ENCODE measurements at places on chromosomes 2 and 18.

DNA sequence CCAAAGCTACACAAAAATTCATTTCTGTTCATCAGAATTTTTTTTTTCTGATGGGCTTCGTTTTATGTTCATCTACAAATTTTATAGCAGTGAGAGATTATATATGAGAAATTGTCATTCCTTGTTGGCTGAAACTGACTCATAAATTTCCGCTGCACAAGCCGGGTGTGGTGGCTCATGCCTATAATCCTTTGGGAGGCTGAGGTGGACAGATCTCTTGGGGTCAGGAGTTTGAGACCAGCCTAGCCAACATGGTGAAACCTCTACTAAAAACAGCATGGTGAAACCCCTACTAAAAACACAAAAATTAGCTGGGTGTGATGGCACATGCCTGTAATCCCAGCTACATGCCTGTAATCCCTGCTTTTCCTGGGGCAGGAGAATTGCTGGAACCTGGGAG, 72.0 kb downstream of the PLEKHM3 start:
- no peak for DNase-seq

DNA sequence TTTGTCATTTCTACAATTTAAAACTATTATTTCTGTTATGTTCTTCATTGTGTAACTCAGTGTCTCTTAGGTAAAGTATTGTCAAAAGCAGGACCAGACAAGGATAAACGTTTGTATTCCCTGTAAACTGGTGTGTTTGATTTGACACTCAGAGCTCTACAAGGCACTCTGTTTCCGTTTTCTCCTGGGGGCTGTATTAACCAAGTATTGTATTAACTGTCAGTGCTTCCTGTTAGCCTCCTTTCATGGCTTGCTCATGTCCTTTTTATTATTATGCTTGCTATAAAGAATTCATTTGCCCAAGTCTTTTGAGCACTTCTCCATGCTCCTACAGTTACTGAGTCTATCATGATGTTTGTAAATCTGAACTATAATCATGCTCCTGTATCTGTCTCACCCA, 323.7 kb downstream of the LPIN1 start:
- no peak for DNase-seq

DNA sequence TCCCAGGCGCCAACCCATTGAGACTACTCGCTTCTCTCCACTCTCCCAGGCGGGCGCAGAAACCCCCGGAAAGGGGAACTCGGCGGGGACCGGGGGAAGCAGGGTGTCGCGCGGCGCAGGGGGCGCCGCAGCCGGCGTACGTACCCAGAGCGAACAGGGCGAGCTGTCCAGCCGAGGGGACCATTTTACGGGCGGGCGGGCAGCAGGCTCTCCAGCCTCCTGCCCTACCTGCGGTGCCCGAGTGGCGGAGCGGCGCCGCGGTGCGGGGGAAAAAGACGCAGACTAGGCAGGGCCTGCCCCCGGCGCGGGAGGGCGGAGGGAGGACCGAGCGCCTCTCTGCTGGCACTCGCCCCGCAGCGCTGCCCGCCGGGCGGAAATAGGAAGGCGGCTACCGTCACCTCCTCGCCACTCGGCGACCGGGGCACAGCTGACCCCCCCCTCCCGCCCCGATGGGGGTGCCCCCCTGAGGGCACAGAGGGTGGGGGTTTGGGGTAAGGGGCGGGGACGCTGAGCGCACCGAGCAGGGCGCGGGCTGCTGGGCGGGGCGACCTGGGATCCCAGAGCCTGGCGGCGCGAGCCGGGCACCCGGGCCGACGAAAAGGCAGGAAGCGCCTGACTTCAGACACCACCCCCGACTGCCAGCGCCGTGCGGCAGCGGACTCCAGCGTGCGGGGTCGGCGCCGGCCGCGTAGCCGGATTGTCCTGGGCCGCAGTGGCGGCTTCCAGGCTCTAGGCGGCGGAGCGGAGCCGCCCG, at the start of gene TGFA:
Gene TGFA (minus strand): TSS at position 243 of the 754 bp plus-strand sequence. CDS start 59 bp downstream, at position 184.
- DNase-seq = peak; percentile 60

- DNase-seq = peak; percentile 51
These were observed 21.1 kb downstream of the CPS1 start for GRCh38 chr2:210577263-210578071.

GRCh38 chr2:136173126-136173525, 55.2 kb upstream of the CXCR4 start:
- no peak for DNase-seq

DNA sequence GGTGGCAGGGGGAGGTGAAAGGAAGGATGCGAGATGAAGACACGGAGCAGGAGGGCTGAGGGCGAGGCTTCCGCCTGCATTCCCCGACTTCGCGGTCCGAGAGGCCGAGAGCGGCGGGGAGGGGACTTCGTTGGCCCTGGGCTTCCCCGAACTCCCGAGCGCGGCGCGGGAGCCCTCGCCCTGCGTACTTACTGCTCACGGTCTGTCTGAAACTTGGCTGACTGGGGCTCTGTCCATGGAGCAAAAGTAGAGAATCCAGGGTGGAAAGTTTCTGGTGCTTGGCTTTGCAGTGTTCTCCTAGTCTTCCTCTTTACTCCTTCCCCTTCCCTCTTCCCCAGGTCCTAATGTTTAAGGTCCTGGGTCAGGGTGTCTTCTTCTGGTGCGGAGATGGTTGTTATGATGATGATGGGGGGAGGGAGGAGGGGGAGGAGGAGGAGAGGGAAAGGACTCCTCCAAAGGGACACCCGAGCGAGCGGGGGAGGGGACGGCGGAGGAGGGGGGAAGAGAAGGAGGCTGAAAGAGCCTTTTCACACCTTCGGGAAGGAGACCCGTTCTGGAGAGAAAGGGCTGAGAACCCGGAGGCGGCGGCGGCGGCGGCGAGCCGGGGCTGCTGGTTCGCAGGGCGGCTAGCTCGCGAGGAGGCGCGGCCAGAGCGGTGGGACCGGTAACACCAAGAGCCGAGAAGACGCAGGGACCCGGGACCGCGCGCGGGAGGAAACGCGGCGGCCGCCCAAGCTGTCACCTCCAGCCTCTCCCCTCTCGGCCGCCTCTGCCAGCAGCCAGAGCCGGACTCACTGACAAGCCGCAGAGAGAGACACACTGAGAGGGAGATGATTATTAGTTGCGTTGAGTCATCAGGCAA, at the start of gene SATB2:
Gene SATB2 (minus strand): TSS at position 793 of the 862 bp plus-strand sequence. CDS start 1,902 bp downstream, outside the sequence.
- DNase-seq = peak; percentile 21

GRCh38 chr2:208698114-208698513, 291.5 kb downstream of the PTH2R start:
- DNase-seq = no peak

DNA sequence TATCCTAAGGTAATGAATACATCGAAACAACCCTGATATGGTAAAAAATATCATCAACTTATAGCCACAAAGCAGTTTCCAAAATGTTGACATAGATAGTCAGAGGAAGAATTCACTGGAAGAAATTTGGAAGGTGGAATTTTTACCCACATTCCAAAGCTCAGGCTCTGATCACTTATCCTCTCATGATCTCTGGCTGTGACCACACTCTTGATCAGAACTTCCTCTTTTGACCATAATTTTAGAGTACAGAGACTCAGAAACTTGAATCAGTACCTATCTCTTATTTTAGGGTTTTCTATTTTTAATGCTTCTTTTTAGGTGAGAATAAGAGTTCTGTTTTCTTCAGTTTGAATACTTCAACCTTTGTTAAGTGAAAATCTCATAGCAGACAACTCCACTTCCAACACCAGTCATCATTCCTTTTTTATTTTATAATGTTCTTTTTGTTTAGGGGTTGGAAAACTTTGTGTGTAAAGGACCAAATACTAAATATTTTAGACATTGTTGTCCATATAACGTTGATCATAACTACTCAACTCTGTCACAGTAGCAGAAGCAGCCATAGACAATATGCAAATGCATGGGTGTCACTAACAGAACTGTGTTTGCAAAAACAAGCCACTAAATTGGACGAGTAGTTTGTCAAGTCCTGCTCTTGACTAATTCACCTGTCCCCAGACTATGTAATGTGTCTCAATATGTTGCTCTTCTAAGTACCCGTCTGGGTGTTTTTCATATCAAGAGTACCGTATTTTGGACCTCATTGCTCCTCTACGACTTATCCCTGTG, 891.6 kb upstream of the CRIM1 start:
- no peak for DNase-seq

DNA sequence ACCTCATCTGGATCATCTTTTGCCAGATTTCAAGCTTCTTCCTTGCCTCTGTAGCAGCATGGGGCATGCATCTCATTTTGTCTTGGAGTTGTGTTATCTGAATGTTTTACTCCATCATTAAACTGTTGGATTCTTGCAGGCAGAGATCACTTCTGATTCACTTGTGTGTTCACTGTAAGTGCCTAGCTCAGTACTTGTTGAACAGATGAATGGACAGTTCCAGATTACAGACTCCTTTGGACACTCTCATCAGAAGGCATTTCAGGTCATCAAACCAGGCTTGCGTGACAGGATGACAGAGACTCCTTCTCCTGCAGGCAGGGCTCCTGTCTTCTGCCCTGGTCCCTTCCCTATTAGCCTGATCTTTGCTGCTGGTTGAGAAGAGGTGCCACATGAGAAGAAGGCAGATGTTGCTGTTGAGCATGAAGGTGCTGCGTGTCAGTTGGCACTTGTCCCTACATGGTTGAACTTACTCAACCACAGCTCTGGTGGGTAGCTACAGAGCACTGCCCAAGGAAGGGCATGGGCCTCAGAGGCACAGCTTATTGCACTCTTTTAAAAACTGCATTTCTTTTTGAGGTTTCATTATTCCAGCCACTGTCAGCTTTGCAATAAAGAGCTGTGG, 58.9 kb downstream of the INPP4A start:
- DNase-seq = no peak

DNA sequence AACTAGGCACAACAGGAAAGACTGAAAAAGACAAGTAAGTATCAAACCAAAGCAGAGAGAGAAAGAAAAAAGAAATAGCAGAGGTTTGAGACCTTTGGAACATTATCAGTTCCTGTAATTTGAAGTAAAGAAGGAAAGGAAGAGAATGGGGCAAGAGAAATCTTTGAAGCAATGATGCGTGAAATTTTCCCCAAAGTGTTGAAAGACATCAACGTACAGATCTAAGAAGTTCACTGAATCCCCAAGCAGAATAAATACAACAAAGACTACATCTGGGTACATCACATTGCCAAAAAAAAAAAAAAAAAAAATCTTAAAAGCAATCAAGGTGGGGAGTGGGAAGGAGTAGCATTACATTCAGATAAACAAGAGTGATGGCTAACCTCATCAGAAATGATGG, 6.0 kb upstream of the SLC30A6 start:
- no peak for DNase-seq

GRCh38 chr2:203750346-203751068, 44.1 kb downstream of the CD28 start:
- DNase-seq = no peak

GRCh38 chr2:12251121-12251520, 465.6 kb upstream of the TRIB2 start:
- DNase-seq = no peak

GRCh38 chr2:112121682-112122254, 16.4 kb upstream of the FBLN7 start:
- peak; percentile 51 for DNase-seq

GRCh38 chr2:173808718-173809117, 156.5 kb downstream of the SP3 start:
- no peak for DNase-seq

GRCh38 chr2:28133778-28134177, 243.2 kb downstream of the BABAM2 start:
- no peak for DNase-seq

All from CD4-positive, alpha-beta T cell treated with Interleukin-4 for 4 hours (primary cell).